ENCODE measurements at places on chromosomes 11 and 22.

DNA sequence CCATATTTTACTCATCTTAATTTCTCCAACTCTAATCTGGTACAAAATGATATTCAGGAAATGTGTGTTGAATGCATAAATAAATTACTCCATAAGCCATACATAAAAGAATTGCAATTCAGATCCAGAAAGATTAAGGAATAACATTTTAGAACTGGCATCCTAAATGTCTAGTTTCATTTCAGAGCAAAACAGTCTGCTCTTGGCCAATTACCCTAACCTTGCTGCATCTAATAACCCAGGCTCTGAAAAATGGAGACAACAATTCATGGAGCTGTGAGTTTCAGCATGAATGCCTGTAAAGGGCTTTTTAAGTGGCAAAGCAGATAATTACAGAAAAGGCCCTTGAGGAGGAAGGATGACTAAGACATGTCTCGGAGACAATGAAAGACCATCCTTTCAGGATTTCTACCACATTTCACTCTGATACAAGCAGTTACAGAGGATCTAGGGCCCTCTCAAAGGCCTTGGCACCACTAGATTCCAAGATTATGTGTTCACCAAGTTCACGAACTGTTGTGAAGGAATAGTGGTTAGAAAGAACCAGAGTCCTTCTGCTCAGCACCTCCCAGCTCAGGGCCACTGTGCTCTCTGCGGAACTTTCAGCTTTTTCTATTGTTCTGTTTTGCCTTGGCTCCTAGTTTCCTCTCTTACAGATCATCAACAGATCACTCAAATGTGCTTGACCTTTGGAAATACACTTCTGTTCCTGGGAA is 157.6 kb upstream of the BLID start:
- no peak for DNase-seq

- no peak for DNase-seq
Observed at GRCh38 chr11:46616551-46617133, 385 bp downstream of the HARBI1 start.

GRCh38 chr22:19807161-19807913 is 46.8 kb downstream of the TBX1 start:
- no peak for DNase-seq

DNA sequence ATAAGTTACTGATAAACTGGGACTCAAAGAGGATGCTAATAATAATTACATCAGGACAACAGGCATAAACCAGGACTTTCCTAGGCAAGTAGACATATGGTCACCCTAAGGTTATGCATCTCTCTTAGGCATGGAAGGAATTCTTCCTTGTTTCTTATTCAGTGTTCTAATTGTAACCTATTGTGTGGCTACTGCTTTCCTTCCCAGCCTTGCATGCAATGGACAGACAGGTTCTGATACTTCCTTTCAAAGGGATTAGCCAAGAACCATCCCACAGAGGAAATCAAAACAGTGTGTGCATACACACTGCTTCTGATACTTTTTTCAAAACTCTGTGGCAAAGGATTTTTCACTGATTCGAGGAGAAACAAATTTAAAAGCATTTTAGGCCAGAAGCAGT is 48.3 kb downstream of the RRAS2 start:
- no peak for DNase-seq

- no peak for DNase-seq
Observed at GRCh38 chr11:126115127-126115495, 52.4 kb upstream of the CDON start.

- DNase-seq, result no peak
Observed at GRCh38 chr11:78420255-78420764, 2.7 kb upstream of the GAB2 start.

GRCh38 chr11:19432370-19433061 is 191.8 kb upstream of the E2F8 start:
- no peak for DNase-seq
